ENCODE measurements at places on chromosomes 2 and 18. TPM values are rescaled to one million over a fixed set of nuclear protein-coding genes. Genes with fewer than 3 reads are reported as not detected.

GRCh38 chr18:57651914-57652313 lies 30.3 kb upstream of the NARS1 start:
- no peak for DNase-seq

- DNase-seq, result no peak
Measured at GRCh38 chr2:216181351-216181750, 72.2 kb downstream of the XRCC5 start.

- no peak for DNase-seq
Measured at GRCh38 chr2:234754126-234754525, 197.7 kb upstream of the SH3BP4 start.

DNA sequence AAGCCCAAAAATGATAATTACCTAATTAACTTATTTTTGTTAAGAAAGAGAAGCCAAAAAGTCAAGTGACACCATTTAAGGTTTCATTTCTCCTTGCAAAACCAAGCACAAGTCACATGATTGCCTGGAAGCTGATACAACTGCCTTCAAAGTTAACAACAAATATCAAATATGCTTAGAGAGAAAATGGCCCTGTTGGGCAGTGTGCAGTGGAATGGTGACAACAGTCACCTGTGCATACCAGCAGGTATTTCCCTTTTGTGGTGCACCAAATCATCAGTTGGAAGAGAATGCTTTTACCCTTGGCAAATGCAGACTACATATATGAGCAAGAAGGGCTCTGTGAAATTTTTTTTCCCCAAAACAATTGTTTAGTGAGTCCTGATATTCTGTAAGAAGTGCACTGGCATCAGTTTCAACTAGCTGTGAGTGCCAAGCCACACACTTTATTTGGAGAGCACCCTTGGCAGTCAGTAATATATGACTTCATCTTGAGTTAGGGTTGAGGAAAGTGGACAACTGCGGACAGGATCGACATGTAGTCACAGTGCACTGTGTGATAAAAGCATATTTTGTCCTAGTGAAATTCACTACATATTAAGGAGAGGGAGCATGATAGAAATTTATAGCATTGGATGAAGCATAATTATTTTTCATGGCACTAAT lies 74.9 kb upstream of the DOCK10 start:
- DNase-seq, result no peak

ABCB11 gene
- total RNA-seq, result 0.25 TPM

Data from left ventricle myocardium superior (tissue), 1 donor.